NCI-H1048 (cell line): ENCODE measurements at places on chromosomes 5 and 9.

DNA sequence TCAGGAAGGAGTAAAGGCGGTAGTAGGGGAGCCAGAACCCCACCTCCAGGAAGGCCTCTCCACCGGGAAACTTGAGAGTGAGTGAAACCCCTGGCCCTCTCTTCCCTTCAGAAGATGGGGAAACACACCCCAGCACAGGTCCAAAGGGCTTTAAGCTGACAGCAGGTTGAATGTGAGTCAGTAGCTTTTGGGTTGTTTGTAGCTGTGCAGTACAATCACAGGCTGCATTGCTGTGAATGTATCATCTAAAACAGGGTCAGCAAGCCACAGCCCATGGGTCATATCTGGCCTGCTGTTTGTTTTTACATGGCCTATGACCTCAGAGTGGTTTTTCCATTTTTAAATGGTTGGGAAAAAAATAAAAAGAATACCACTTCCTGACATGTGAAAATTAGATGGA is 10.0 kb downstream of the OTULINL start:
- DNase-seq = no peak

DNA sequence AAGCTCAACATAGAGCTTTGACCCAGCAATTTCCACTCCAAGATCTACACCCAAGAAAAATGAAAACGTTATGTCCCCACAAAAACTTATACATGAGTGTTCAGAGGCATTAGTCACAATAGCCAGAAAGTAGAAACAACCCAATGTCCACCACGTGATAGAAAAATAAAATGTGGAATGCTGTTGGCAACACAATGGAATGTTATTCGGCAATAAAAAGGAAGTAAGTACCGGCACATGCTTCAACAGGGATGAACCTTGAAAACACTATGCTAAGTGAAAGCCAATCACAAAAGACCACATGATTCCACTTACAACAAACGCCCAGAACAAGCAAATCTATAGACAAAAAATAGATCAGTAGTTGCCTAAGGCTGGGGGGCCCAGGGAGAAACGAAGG is 6.0 kb downstream of the UBQLN1 start:
- no peak for DNase-seq

DNA sequence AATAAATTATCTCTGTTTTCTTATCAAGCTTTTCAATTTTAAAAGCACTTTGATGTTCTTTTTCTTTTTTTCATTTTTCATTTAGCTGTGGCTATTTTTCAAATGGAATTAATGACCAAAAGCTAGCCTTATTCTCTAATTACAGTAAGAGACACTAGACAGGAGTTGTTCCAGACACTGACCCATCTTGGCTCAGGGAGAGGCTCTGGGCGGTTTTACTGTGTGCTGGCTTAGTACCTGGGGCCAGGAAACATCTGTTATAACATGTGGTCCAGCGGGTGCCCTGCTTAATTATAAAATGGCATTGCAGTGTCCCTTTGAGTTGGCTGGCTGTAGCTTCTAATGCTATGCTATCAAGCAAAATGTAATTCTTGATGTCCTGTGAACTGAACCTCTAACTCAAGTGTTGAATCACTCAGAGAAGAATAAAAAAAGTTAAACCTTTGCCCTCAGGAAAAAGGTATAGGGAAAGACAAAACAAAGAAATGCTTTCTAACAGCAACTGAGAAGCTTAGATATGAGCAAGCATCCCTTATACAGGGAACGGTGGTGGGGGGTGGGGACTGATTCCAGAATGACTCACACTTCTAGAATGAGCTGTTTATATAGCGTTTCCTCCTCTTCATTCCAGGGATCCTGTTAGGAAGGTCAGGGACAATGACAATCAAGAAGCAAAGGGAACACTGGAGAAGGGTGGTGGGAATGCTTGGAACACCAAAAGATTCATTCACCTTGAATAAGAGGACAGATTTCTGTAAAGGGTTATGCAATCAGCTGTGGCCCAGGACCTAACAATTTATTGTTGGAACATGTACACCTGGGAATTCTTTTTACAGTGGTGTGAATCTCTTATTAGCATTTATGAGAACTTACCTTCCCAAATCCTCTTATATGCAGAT is 58.7 kb upstream of the NFIB start:
- DNase-seq = no peak

DNA sequence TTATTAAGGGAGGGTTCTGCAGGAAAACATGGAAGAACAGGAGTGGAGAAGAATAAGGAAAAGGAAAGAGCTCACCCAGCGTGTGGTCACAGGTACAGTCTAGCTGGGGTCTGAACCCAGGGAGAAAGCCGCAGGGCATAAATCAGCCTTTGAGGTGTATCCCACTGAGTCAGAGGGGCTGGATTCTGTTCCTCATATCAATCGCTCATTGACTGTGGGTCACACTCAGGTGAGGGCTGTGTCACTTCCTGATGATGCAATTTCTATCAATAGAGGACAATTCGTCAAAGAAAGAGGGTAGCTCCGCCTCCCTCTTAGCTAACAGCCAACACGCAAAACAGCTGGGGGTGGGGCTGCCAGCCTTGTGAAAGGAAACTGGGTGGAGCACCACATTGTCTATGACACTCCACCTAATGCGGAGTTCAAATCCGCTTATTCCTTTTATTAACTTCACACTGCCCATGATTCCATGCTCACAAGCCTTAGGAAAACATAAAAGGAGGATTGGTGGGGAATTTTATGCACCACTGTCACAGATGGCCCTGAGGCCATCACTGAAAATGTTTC is 176.2 kb downstream of the ICE1 start:
- no peak for DNase-seq

- no peak for DNase-seq
These were observed 533.3 kb downstream of the CDH12 start for GRCh38 chr5:22319798-22320197.

GRCh38 chr5:98635656-98636055 is 137.8 kb upstream of the RGMB start:
- no peak for DNase-seq

DNA sequence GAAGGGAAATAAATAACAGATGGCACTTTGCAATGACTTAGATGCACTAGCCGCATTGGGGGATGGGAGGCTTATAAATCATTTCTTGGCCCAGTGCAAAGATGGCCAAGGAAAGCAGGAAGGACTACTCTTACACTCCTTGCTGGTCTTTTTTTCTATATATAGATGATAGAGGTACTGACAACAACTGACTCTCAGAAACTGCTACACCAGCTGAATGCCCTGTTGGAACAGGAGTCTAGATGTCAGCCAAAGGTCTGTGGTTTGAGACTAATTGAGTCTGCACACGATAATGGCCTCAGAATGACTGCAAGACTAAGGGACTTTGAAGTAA is 1.7 kb downstream of the CCNG1 start:
- DNase-seq = no peak

GRCh38 chr5:32193591-32193990 is 19.5 kb upstream of the GOLPH3 start:
- peak; percentile 26 for DNase-seq

DNA sequence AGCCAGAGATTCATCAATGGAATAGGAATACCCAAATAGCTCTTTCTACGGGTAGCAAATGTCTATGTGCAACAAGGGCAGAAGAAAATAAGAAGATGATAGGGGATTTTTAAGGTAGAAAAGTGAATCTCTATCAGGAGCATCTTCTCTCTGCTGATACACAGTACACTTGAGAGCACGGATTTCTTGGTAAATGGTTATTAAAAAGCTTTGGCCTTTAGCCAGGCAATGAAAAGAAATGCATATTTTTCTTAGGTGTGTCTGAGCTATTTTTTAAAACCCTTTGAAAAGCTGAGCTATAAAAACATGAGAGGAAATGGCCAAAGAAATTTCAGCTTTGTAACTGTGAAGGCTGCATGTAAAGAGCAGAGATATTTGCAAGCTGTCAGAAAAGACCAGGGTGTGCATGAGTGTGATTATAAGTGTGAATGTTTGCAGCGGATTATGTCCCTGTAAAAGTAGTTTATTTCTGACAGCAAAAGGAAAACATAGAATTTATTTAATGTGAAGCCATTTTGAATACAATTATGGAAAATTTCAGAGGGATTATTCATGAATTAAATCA is 487.1 kb upstream of the PIK3R1 start:
- no peak for DNase-seq

DNA sequence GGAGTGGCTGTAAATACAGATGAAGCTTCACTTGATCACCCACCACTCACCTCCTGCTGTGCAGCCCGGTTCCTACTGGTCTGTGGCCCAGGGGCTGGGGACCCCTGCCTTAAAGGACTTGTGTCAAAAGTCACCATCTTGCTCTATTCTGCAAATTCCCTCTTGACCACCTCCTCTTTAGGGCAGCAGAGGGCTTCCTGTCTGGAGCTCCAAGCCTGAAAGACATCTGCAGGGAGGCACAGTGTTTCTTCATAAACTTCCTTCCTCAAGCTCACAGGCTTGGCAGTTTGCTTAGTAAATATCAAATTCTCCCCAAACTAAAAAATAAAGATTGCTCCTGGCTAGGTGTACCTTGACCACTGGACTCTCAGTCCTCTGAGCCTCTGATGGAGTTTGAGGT is 104.4 kb downstream of the FRMD3 start:
- DNase-seq = no peak

DNA sequence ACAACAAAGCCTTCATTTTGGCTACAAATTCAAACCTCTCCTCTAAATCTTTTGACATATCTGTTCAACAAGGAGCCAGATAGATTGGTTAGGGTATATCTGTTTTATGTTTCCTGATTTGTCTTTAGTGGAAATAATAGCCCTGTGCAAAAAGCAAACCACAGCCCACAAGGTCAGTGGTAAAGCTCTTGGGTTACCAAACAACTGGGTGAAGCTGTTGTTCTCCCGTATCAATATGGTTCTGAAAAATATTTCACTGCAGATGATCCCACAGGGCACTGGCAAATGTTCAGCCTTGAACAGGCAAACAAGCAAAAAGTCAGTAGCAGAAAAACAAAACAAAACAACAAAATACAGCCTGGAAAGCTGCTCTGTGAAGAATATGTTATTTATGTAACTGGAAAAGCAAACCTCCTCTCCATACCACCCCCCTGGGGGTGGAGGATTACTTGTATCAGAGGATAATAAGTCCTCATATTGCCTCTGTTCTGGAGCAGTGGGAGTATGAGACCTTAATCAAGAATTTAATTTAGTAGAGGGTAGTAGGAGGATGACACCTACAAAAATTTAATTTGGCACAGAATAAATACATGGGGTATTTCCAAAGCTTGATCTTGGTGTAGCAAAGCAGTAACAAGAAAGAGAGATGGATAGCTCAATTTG is 20.8 kb upstream of the PTBP3 start:
- DNase-seq = no peak

DNA sequence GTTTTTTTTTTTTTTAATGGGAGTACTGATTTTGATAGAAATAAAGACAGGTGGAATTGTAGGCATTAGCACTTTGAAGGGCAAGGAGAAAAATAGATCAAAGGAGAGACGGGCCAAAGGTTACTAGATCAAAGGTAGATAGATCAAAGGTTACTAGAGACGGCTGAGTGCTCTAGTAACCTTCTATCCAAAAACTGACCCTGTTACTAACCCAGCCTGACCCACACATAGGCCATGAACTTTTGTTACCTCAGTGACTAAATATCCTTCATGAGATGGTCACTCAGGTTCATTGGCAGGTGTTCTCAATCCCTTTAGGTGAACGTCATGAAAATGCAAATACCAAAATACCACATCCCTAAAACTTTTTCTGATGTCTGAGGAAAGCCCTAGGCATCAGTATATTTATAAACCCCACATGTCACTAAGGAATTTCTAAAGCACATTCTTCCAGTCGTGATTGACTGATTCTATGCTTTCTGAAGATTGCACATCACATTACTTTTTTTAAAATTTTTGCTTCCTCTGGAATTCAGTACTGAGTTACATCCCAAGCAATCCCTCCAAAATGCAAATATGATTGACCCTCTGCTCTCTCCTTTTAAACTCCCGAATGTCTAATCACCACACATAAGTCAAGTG is 772.7 kb downstream of the BRINP1 start:
- DNase-seq = no peak

DNA sequence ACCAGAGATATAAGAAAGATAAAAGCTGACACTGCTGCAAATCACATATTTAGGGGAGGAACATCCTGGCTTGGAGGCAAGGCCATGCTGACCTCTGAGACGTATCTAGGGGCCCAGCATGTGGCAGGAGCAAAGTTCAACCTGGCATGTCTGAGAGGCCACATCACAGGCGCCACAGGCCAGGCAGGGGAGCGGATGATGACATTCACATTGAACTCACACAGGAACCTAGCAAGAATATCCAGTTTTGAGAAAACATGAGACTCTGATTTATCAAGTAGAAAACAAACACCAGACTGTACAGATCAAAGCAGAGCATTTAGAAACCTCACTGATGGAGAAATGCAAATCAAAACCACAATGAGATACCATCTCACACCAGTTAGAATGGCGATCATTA is 64.2 kb upstream of the STK32A start:
- no peak for DNase-seq

DNA sequence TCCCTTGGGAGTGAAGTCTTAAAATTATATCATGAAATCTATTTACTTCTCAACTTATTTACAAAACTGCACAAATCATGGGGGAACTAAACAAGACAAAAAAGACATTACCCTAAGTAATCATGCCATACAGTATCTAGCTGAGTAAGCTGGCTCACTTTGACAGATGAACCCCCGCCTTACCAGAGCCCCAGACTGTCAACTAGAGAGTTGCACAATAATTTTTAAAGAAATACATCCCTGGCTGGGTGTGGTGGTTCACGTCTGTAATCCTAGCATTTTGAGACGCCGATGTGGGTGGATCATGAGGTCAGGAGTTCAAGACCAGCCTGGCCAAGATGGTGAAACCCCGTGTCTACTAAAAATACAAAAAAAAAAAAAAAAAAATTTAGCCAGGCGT is 62.3 kb downstream of the LPAR1 start:
- no peak for DNase-seq

DNA sequence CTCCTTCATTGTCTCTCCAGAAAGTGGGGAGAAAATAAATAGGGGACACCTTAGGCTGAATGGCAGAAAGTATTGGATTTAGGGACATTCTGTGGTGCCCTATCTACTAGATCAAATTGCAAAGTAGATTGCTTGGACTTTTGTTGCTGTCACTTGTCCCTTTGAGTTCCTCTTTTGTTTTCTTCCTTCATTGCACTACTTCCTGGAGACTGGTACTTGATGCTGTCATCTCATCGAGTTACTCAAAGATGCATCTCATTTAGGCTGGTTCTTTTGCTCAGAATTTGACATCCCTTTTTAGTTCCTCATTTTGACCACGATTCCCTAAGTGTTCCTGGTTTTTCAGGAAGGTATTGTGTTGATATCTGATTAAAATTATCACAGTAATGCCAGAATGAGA is 137.6 kb downstream of the ADGRV1 start:
- no peak for DNase-seq

DNA sequence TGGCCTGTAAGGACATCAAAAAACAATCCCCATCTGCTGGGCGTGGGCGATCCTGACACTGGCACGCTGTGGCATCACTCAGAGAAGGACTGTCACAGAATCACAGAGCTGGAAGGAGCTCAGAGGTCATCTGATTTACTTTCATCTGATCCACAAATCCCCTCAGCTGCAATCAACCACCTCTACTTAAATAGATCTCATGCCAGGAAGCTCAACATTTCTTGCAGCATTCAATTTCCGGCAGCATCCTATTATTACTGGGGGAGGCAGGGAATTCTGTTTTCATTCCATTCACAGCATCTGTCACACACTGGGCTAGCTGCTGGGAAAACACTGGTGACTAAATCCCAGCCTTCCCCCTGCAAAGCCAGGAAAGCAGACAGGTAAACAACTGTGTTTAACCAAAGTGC is 38.3 kb downstream of the RETREG1 start:
- DNase-seq = no peak
